Right renal pelvis (tissue), 4 donors: ENCODE measurements at places on chromosomes 1 and 21. TPM values are rescaled to one million over a fixed set of nuclear protein-coding genes. Genes with fewer than 3 reads are reported as not detected.

Gene ZNF670
- polyA plus RNA-seq, result 7.7 TPM

GRCh38 chr21:37338671-37339551, 27.7 kb upstream of the DYRK1A start:
- DNase-seq, result no peak

DNA sequence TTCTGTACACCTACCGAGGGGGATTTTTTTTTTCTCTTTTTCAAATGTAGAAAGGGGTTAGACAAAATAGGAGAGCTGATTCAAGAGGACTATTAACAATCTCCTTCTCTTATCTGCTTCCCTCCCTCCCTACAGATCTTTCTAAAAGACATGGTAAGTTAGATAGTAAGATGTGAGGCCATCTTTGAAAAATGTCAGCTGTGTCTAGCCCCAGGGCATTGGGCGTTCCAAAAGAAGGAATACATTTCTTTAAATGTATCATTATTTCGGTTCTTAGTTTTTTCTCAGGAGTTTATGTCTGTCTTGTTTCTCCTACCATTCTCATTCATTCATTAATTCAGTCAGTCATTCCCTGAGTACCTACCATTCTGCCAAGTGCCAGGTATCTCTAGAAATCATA, 27.2 kb downstream of the BCL9 start:
- DNase-seq, result no peak

DNA sequence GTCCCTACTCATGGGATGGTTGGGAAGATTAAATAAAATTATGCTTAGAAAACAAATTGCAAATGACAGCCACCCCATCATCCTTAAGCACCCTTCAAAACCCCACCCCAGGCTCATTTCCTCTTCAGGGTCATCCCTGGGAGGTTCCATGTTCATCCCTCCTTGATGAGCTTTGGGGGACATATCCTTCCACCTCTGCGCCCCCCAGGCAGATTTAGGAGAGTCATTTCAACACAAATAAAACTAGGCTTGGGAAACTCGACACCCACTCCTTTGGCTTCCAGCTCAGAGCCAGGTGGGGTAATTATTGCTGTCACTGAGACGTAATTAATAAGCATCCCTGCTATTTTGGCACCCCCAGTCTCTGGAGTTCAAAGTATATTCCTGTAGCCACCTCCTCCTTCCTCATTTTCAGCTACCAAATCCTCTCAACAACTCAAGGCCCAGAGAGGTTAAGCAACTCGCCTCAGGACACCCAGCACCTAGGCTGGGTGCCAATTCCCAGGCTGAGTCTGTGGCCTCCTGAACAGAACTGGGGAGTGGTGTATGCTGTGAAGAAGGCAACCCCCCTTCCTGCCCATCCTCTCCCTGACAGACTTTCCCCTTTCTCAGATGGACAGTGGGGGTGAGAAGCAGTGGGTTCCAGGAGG, 595 bp downstream of the CRYBG2 start:
- no peak for DNase-seq

DNA sequence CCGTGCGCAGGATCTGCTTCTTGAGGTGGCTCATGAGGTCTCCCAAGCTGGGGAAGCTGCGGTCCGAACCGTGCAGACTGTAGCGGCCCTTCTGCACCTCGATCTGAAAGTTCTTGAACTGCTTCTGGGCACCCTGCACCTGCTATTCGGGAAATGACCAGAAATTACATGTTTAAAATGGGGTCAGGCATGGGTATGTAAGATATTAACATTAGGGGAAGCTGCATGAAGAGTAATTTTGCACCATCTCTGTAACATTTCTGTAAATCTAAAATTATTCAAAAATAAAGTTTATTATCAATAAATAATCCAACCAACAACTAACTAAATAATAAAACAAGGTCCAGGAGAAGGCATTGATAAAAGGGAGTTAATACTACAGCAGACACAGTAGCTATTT, 110.7 kb downstream of the RAVER2 start:
- DNase-seq, result no peak

DNA sequence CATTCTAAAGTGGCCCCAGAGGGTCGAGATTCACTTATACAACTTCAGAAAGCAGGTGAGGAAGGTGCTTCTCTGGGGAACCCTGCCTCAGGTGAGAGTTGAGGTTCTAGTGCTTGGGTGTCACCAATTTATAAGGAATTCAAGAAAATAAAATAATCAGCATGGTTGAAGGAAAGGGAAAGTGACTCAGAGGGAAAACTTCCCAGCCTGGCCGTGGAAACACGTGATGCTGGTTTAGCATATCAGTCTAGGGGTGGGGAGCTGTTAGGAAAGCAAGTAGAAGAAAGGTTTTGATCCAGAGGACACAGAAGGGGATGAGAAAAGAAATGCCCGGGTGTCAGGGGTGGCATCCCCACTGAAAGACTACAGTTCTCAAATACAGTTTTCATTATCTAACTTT, 37.7 kb upstream of the TMEM125 start:
- no peak for DNase-seq

DNA sequence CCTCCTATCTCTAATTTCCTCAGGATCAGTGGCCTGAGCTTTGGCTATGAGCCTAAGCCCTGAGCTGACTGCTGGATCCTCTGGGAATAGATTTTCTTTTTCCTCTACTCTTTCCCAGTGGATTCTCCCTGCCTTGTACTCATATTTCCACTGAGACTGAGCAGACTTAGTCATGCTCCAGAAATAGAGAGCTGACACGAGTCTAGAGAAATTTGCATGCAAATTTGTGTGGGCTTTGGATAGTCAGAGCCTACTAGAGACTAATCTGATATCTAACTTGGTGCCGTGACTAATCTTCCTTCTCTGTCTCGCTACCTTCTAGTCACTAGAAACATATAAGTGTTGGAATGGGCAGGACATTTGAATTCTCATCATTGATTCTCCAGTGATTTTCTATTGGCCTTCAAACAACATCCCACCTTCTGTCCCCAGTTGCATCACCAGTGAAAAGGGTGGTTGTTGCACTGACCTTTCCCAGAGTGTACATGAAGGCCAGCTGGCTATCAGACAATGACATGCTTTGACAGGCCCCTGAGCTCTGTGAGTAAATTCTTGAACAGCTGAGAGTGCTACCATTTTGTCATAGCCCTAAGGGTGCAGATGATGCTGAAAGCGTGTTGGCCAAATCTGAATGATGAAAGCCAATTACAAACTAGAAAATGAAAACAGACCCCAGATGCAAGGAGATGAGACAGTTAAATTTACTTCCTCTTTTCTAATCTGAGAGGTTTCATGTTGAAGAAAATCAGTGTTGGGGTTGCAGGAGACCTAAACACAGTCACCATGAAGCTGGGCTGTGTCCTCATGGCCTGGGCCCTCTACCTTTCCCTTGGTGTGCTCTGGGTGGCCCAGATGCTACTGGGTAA, at the start of gene FCRLA:
FCRLA (plus strand) TSS at position 748 of the 866 bp plus-strand sequence; CDS start at position 784, 36 bp downstream.
- no peak for DNase-seq

Gene SSU72
- polyA plus RNA-seq, result 95.0 TPM

DNA sequence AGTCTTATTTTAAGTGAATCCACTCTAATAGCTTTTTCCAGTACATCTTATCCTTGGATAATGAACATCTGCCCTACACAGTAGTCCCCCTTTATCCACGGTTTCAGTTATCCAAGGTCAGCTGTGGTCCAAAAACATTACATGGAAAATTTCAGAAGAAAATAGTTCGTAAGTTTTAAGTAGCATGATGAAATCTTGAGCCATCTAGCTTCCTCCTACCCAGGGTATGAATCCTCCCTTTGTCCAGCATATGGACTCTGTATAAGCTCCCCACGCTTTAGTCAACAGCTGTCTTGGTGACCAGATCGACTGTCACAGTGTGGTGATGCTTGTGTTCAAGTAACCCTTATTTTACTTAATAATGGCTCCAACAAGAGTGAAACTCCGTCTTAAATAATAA, 2.6 kb downstream of the GLRX2 start:
- DNase-seq, result no peak

- DNase-seq, result no peak
Measured at GRCh38 chr1:54823670-54824069, 22.5 kb upstream of the TTC22 start.

- DNase-seq, result no peak
Measured at GRCh38 chr1:89298461-89298860, 25.8 kb upstream of the GBP5 start.

DNA sequence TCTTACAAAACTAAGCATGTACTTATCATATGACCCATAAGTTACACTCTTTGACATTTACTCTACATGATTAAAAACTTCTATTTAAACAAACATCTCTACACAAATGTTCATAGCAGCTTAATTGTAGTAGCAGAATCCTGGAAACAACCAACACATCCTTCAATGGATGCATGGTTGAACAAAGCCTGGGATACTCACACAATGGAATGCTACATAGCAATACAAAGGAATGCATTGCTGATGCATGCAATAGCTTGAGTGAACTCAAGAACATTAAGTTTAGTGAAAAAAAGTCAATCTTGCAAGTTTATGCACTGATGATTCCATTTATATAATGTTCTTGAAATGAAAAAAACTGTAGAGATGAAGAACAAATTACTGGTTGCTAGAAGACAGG, 686.9 kb downstream of the LRRIQ3 start:
- no peak for DNase-seq

Gene NUDC
- polyA plus RNA-seq, result 86.4 TPM

Gene JAM2
- polyA plus RNA-seq, result 12.7 TPM

DNA sequence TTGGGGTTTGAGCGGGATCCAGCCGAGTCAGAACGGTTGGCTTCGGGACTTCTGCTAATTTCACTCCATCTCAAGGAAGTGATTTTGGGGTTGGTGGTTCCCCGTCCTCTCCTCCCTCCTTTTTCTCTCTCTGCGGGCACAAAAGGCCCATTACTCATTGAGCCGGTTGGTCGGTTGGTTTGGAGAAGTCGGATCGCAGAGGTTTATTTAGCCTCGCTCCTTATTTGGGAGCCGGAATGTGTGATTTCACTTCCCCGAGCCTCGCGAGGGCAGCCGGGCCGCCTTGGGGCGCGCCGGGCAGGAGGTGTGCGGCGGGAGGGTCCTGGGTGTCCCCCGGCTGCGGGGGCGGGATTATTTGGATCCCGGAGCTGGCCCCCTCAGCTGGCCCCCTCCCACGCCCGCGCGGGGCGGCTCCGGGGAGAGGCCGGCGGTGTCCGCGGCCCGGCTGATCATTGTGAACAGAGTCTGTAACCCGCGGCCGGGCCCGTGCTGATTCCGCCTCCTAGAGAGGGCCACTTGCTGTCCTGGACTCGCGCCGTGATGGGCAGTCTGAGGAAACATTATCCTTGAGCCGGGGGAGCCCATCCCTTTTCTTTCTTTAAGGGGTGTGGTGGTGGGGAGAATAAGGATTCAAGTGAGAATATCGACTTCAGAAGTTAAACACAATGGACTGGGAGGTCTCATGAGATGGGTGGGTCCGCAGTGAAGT, 1.2 kb downstream of the MAPKAPK2 start:
- DNase-seq, result no peak

DNA sequence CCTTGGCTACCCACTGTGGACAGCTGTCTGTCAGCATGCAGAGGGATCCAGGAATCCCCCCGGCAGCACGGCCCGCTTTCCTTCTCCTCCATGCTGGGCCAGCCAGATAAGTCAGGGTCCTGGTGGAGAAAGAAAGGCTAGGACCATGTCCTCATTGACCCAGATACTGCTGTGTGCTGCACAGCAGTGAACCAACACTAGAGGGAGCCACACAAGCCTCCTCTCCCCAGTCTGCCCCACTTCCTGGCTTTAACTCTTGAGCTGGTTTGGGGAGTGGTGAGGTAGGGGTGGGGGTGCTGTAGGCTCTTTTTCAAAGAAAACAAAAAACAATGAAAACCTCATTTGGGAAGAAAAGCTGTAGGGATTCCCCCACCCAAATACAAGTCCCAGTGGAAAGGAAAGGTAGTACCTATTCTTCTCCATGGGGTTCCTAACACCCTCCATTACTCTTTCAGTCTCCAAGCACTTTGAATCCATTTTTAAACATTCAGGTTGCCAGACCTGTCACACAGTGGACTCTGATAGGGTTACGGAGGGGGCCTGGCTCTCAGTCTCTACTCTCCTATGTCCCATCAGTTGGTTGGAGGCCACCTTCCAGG, 84.9 kb upstream of the CD1D start:
- DNase-seq, result no peak

GRCh38 chr1:192443616-192444015, 126.8 kb downstream of the RGS21 start:
- no peak for DNase-seq

Gene GJA5
- 29.0 TPM for polyA plus RNA-seq

DNA sequence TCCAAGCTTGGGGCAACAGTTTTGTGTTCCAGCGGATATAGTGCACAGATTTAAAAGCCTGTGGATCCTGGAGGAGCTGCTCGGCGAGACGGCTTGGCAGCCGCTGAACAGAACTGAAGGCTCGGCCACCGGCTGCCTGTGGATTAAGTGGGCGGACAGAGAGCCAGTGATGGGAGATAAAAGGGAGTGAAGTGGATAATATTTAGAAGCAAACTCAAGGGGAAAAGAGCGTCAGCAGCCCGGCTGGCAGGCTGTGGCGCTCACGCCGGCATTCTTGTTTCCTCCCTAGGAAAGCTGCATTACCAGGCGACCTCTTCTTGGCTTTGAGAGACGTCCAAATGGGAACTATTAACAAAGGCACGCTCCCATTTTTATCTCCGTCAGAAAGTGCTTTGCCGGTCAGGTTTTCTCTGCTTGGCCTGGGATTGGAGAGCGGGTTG, 10.4 kb downstream of the TRABD2B start:
- DNase-seq, result no peak

Gene FHAD1
- 3.8 TPM for polyA plus RNA-seq

DNA sequence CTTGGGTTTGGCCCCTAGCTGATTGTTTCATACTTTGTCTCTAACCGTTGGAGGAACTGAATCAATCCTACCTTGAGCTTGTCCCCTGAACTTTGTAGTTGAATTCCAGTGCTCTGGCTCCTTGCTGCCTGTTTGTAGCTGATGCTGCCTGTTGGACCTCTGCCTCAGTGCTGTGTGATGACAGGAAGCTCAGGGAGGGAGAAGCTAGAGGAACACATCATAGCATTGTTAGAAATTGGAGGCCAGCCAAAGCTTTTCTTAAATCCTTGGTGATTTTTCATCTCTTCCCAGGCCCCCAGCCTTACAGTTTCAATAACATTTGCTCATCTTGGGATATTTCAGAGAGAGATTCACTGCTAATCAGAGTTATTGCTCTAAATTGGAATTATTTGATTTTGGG, 34.0 kb downstream of the MACF1 start:
- no peak for DNase-seq

- no peak for DNase-seq
Measured at GRCh38 chr1:42774928-42775526, 8.0 kb downstream of the C1orf50 start.

Gene ESRRG
- 49.6 TPM for polyA plus RNA-seq

- no peak for DNase-seq
Measured at GRCh38 chr1:117093870-117094621, 27.5 kb downstream of the TRIM45 start.

Gene CDC20
- 42.6 TPM for polyA plus RNA-seq

DNA sequence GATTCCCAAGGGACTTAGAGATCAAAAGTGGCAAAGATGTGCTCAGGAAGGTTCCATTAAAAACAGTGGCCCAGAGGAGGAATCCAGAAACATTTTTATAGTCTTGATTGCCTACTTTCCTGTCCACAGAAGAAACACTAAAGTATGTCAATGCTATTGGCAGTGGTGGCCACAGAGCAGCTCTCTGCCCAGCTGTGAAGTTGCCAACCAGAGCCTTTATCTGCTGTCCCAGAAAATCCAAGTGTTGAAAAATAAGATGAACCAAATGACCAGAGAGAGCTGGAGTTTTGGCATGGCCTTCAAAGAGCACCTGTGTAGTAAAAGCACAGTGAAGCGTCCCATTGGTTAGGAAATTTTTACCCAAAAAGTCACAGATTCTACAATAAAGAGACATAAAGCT, 181.2 kb downstream of the TGFBR3 start:
- DNase-seq, result no peak

GRCh38 chr1:66546047-66546810, 12.3 kb downstream of the SGIP1 start:
- DNase-seq, result no peak

Gene RNU1-2
- not detected for polyA plus RNA-seq

Gene RSPO1
- 7.6 TPM for polyA plus RNA-seq

GRCh38 chr1:224219011-224219611, 36.1 kb downstream of the DEGS1 start:
- DNase-seq, result no peak
